T-helper 1 cell (primary cell): ENCODE measurements at places on chromosomes 2 and 18.

DNA sequence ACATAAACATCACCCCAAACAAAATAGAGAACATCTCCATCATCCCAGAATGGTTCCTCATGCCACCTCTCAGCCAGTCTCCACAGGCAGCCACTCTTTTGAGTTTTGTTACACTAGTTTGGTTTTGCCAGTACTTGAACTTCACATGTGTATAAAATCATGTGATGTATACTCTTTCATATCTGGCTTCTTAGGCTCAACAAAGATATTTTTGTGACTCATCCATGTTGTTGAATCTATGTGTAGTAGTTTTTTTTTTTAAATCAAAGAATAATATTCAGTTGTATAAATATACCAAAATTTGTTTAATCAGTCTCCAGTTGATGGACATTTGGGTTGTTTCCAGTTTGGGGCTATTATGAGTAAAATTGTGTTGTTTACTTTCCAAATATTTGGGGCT lies 75.9 kb downstream of the PMS1 start:
- no peak for DNase-seq

DNA sequence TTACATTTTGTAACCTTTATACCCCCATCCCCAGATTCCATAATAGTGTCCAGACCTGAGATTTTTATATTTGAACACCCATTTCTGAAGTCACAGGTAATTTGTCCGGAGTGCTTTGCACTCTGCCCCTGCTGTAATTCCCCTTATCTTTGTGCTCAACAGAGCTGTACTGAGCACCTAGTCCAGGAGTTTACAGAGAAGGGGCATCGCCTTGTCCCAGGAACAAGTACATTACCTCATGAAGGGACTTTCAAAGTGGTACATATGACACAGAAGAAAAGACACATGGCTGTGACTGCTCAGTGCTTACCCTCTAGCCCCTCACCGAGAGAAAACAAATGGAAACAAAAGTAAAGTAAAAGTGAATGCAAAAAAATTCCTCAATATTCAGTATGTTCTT lies 373.5 kb downstream of the SOX11 start:
- no peak for DNase-seq

DNA sequence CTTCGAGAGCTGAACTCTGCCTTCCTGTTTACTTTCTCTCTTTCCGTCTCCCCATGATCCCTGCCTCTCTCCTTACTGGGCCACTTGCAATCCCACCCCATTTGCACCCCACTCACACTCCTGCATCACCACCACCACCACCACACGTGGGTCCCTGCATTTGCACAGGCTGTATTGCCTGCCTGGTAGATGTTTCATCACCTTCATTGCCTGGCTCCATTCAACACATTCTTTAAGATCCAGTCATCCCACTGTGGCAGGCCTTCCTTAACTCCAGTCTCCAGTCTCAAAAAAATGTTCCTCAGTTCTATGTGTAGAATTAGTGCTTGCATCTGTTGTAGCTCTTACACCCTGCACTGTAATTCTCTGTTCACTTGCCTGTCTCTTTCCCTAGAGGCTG lies 13.9 kb downstream of the NOSTRIN start:
- DNase-seq: no peak

DNA sequence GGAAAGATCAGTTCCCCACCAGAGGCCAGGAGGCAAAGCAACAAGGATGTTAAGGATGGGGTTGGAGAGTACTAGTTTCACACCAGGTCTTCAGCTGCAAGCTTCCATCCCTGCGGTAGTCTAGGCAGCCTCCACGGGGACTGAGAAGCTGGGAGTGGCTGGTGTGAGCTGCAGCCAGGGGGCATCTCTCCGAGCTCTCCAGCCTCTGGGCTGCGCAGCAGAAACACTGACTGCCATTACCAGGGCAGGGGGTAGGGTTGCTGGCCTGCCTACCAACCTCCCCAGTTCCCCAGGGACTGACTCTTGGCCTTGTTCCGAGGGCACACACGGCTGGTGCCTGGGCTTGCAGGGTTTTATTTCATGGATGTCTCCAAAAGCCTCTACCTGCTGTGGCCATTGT lies 15.9 kb downstream of the GATA6 start:
- DNase-seq: no peak

- no peak for DNase-seq
Measured at GRCh38 chr2:37284381-37284780, 40.3 kb downstream of the PRKD3 start.

DNA sequence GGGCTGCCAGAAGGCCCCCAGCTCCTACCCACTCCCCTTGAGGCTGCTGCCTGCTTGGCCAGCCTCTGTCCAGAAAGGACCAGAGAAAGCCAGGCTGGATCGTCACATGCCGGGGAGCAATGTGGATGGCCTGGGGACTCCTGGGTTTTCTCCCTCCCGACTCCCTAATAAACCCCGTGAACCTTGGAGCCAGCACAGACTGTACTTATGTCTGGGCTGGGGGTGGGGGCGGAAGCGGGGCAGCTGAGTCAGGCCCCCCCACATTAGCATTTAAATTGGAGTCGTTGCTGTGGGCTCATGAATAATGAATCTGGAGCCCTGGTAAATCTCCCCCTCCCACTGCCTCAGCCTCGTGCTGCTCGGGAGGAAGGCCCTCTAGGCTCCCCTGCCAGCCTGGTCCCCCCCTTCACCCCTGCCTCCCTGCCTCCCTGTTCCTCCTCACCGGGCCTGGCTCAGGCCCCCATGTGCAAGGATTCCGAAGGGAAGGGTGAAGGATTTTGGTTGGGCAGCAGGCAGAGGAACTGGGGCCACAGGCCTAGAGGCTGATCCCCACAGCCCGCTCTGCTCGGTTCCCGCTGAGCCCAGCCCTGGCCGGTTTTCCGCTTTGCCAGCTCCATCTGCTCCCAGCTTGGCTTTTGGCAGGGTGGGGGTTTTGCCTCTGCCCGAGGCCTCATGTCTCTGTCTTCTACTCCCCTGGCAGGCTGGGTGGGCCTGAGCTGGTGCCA lies 7.3 kb upstream of the ASIC4 start:
- no peak for DNase-seq

GRCh38 chr18:76314496-76314895 lies 180.5 kb downstream of the ZNF516 start:
- no peak for DNase-seq

- DNase-seq: no peak
Measured at GRCh38 chr18:35060122-35060815, 19.1 kb downstream of the MAPRE2 start.

- DNase-seq: peak; percentile 8
Measured at GRCh38 chr2:234102112-234102511, 51.6 kb downstream of the SPP2 start.

DNA sequence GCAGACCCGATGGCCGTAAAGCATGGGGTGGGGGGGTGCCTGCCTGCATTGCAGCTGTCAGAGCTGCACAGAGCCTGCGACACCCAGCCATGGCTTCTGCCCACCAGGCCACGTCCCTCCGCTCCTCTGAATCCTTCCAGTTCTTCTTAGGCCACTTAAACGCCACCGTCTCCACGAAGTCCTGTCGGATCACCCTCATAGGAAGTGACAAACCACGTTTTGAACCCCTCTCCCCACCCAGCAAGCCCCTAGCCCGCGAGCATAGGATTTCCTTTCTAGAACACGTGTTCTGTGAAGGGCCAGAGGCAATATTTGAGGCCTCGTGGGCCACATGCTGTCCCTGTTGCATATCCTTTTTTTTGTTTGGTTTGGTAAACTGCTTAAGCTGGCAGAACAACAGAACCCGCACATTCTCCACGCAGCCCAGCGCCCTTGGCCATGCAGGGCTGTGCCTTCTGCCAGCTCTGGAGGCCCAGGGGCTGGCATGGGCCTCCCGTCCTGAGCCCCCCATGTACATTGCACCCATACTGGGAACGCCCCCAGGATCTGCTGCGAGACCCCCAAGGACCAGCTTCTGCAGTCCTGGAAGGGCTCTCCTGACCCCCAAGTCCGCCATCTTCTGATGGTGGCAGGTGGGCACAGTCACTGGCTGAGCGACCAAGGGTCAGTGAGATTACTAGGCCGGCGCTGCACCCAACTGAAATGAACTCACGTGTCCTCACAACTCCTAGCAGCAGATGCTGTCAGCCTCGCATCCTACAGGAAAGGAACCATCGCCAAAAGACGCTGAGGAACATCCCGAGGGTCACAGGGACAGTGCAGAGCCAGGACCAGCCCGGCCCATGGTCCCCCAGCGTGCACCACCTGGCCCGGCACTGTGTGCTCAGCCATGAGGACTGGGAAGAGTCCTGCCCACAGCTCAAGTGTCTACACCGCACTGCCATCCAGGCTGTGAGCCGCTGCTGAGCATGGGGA lies 35.1 kb downstream of the ADI1 start:
- DNase-seq: no peak

DNA sequence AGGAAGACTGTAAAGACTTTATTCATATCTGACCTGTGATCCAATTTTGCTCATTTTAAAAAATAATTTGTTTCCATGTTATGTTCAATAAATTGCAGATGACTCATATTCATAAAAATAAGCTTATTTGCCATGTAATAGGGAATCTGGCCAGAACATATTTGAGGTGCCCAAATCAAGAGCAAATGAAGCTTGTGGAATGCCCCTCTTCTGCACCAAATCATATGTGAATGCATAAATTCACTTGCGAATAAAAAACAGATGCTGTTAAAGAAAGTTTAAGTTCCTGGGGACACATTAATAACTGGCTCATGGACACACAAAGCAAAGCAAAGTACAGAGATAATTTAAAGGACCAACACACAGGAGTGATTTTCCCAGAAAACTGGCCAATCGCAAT lies 279.0 kb upstream of the CDH2 start:
- no peak for DNase-seq

DNA sequence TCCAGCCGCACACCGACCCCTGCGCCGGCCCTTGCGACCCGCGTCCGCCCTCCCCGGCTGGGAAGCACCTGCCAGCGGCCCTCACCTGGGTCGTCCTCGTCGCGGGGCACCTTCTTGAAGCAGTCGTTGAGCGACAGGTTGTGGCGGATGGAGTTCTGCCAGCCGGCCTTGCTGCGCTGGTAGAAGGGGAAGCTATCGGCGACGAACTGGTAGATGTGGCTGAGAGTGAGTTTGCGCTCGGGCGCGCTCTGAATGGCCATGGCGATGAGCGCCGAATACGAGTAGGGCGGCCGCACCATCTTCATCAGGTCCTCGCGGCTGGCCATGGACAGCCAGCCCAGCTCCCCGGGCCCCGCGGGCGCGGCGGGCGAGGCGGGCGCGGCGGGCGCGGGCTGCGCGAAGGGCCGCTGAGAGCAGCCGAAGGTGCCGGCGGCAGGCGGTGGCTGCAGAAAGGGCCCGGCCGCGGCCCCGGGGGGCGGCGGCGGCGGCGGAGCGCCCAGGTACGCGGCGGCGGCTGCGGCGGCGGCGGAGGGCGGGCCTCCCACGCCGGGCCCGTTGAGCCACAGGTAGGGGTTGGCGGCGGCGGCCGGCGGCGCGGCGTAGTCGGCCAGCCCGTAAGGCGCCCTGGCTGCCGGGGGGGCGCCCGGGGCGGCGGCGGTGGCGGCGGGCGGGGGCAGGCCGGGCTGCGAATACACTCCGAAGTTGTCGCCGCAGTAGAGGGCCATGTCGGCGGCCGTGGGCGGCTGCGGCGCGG lies 505 bp downstream of the FOXI3 start:
- peak; percentile 6 for DNase-seq

DNA sequence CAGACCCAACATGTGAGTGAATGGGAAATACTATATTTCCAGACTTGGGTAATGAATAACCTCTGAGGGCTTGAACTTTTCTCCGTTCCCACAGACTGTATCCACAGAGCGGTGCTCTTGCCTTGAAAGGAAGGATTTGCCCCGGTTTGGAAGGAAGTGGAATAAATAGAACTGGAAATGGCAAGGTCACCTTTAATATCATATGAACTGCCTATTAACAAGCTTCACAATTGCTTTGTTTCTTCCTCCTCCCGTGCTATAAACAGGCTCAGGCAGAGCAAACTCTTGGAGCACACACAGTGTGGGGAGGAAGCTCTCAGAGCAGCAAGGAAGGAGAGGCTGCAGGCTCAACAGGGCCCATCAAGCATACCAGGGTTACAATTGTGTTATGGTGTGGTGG lies 28.5 kb upstream of the DARS1 start:
- no peak for DNase-seq

GRCh38 chr2:111037128-111037527 lies 83.6 kb upstream of the BCL2L11 start:
- no peak for DNase-seq

GRCh38 chr2:152405206-152406118 lies 70.5 kb downstream of the FMNL2 start:
- no peak for DNase-seq

- DNase-seq: no peak
Measured at GRCh38 chr2:10202131-10202665, 79.7 kb downstream of the RRM2 start.

- DNase-seq: no peak
Measured at GRCh38 chr2:109272461-109272860, 143.5 kb downstream of the SH3RF3 start.

GRCh38 chr2:177348118-177348654 lies 44.4 kb upstream of the AGPS start:
- DNase-seq: no peak

- DNase-seq: no peak
Measured at GRCh38 chr2:142175813-142176338, 45.1 kb upstream of the LRP1B start.

- DNase-seq: no peak
Measured at GRCh38 chr18:32553640-32554365, 83.1 kb upstream of the GAREM1 start.

- no peak for DNase-seq
Measured at GRCh38 chr2:3034396-3034795, 343.2 kb downstream of the EIPR1 start.

DNA sequence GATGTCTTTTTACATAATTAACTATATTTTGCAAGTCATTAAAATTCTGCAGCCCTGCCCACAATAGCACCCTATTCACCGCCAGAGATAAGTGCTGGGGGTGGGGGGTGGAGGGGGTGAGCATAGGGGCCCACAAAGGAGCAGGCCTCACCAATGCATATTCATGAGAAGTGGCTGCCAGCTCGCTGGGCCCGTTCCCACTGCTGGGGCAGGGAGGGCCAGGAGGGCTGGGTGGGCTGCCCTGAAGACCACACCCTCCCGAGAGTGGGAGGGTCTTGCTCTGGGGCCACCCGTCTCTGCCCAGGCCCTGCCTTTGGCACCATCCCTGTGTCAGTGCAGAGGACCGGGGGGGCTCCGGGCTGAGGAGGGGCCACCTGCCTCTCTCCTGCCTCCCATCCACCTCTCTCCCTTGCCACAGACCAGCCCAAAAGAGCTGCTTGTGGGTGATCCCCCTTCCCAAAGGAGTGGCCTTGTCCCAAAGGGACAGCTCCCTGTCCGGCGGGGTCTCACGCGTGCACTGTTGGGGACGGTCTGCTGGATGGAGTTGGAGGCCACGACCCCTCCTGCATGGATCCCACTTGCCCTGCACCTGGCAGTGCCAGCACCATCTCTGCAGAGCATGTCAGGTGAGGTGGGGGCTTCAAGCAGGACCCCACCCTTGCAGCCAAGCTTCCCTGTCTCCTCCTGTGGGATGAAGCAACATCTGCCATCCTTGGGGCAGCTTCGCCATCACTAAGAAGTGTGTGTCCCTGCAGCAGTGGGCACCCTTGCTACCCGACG lies 138.8 kb upstream of the GPC1 start:
- DNase-seq: no peak

- no peak for DNase-seq
Measured at GRCh38 chr2:25617948-25618646, 55.3 kb downstream of the DTNB start.

- no peak for DNase-seq
Measured at GRCh38 chr18:57149051-57149450, 2.2 kb downstream of the BOD1L2 start.
